Activated CD8-positive, alpha-beta memory T cell treated with anti-CD3 and anti-CD28 coated beads for 1 hour (primary cell): ENCODE measurements at places on chromosomes 3 and 15.

GRCh38 chr3:58631742-58632141 lies 34.8 kb downstream of the FAM3D start:
- DNase-seq, result no peak

DNA sequence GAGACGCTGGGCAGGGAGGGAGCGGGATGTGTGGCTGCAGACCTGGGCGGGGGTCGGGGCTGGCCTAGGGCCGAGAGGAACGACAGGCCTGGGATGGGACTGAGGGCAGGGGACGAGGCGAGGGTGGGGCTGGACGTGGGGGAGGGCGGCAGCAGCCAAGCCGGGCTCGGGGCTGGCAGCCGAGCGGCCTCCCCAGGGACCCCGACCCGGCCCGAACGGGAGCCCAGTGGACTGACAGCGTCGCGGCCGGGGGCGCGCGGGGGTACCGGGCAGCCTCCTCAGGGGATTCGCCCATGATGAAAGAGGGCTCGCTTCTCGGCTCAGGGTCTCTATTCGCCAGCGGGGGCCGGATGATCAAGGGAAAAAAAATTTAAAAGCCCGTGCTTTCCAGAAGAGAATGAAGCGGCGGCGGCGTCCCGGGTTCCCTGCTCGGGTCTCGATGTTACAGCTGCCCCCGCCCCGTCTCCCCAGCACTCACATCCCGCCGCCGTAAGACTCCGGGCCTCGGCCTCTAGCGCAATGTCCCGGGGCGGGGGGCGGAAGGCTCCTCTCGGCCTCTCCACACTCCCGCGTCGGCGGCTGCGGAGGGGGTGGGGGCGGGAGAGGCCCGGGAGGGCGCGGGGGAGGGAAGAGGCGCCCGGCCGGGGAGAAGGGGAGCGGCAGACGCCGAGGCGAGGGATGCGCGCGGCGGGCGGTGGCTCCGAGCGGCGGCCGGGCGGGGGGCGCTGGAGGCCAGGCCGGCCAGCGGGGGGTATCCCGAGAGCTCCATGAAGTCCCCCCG lies 4.3 kb downstream of the PTH1R start:
- no peak for DNase-seq

GRCh38 chr3:110955301-110955880 lies 116.2 kb upstream of the NECTIN3 start:
- DNase-seq, result no peak

DNA sequence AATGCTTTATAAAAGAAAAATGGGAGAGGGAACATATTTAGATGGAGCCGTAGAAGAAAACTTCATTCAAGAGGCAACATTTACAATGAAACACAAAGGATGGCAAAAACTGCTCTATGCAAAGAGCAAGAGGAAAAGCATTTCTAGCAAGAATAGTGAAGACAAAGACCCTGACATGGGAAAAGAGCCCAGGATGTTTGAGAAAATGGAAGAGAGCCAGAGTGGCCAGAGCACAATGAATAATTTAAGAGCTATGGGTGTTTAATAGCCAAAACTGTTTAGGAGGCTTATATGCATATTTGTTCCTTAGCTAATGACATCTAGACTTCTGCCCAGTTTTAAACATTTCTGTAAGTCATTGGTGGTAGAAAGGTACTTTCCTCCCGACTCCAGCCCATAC lies 25.4 kb upstream of the SEMA6D start:
- DNase-seq, result no peak

- no peak for DNase-seq
Observed at GRCh38 chr3:4505688-4506558, 12.8 kb downstream of the ITPR1 start.

GRCh38 chr3:30354972-30355371 lies 251.4 kb upstream of the TGFBR2 start:
- DNase-seq, result no peak

GRCh38 chr15:90086868-90087268 lies 15.4 kb downstream of the IDH2 start:
- DNase-seq, result no peak

DNA sequence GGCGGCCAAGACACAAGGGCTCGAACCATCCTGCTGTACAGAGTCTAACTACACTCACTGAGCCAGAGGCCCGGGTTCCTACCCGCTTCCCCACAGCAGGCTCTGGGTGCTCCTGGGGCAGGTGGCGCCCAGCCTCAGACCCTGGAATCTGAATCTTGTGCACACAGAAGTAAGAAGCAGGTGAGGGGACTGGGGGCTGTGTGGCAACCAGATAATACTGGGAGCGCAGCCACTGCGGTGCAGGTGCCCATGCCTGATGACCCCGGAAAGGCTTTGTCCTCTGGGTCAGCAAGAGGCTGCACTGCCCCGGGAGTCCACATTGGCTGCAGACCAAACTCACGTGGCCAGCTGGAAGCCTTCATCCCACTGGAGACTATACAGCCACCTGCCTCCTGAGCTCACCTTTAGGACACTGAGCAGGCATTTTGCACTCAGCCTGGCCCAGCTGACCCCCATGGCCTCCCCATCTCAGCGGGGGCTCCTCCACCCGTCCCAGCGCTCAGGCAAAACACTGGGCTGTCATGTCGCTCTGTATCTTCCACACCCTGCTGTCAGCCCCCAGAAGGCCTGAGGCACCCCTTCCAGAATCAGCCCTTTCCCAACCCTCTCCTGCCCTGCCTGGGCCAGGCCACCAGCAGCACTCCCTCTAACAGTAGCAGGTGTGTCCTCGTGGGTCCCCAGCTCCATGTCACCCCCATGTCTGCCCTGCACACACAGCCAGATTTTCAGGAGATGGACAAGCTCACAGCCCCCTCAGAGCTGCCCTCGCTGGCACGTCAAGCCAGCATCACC lies 101.0 kb upstream of the IQSEC1 start:
- DNase-seq, result no peak

DNA sequence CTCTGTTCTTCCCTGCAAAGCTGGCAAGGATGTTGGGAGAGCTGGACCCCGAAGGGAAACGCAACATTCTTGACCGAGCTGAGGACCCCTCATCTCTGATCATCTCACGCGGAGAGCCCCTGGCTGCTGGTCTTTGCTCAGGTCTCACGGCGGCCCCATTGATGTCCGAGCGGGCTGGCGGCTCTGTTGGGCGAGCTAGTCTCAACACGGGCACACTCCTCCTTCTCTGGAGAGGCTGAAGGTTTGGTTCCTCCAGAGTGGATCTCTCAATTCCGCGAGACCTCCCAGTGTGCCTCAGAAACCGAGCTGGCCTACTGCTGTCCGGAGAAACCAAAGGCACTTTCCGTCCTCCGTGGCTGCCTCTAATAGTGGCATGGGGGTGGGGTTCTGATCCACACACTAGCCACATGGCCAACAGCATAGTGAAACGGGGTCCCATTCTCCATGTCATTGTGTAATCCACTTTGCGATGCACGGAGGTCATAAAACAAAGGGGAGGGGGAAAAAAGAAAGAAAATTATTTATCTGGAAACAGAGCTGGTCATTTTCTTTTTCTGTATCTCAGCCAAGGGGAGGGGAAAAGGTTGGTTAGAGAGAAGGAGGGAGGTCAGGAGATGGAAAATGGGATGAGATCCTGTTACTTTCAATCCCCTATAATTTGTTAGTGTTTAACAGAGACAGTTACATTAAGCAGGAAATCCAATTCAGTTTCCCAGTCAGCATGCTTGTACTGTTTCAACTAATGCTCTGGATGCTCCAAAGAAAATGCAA lies 1.3 kb downstream of the CCDC80 start:
- DNase-seq, result no peak

DNA sequence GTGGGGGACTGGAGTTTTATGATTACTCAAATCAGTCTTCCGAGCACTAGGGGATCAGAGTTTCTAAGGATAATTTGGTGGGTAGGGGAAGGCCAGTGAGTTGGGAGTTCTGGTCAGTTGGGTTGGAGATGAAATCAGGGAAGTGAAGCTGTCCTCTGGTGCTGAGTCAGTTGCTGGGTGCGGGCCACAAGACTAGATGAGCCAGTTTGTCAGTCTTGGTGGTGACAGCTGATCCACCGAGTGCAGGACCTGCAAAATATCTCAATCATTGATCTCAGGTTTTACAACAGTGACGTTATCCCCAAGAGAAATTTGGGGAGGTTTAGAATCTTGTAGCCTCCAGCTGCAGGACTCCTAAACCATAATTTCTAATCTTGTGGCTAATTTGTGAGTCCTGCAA lies 249.4 kb downstream of the FAM43A start:
- DNase-seq, result no peak

DNA sequence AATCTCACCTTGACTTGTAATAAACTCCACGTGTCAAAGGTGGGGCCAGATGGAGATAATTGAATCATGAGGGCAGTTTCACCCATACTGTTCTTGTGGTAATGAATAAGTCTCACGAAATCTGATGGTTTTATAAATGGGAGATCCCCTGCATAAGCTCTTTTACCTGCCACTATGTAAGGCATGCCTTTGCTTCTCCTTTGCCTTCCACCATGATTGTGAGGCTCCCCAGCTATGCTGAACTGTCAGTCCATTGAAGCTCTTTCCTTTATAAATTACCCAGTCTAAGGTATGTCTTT lies 45.5 kb downstream of the SUCNR1 start:
- no peak for DNase-seq

GRCh38 chr15:90872486-90873184 lies 4.2 kb downstream of the FURIN start:
- no peak for DNase-seq

- DNase-seq, result no peak
Observed at GRCh38 chr3:136954980-136955780, 2.6 kb upstream of the IL20RB start.

GRCh38 chr3:129365296-129366136 lies 62.9 kb downstream of the EFCAB12 start:
- no peak for DNase-seq

GRCh38 chr3:94990952-94991705 lies 928.3 kb downstream of the NSUN3 start:
- DNase-seq, result no peak

GRCh38 chr3:52655895-52656294 lies 29.8 kb downstream of the PBRM1 start:
- DNase-seq, result no peak

- DNase-seq, result no peak
Observed at GRCh38 chr3:50279255-50280016, 549 bp downstream of the LSMEM2 start.
